Endodermal cell (in vitro differentiated cells): ENCODE measurements at places on chromosomes 11 and 22.
A peak's percentile ranks its signal among the peaks of the same experiment; 100 is the strongest.

DNA sequence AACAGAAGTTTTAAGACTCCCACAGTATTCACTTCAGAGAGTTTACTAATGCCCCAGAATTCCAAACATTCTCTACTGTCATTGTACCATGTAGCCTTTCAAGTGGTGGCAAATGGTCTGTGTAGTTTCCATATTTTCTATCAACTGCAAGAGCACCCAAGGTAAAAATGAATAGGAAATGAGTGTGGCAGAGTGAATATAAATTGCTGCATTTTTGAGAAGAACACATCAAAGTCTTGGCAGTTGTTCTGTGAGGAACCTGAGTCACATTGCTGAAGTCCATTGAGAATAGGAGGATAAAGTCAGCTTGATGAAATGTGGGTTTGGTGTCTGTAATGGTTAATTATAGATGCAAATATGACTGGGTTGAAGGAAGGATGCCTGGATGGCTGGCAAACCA, 193.6 kb downstream of the AASDHPPT start:
- no peak for DNase-seq

DNA sequence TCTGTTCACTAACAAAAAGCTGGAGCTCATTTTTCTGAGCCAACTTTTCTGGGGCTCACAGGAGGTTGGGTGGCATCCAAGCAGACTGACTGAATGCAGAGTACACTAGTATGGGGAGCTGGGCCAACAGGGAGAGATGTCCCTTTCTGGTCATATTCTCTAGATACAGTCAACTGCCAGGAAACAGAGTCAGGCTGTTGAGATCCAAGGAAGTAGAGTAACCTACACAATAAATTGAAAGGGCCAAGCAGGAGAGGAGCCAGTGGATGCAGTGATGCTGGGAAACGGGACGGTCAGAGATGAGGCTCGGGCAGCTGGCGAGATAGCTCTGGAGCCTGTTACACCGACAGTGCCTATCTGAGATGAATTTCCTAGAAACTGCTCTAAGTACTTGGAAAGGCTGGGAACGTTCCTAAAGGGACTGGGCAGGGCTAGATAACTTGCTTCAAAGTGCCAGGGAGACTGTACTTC, 71.1 kb downstream of the LARGE2 start:
- peak; percentile 54 for DNase-seq

DNA sequence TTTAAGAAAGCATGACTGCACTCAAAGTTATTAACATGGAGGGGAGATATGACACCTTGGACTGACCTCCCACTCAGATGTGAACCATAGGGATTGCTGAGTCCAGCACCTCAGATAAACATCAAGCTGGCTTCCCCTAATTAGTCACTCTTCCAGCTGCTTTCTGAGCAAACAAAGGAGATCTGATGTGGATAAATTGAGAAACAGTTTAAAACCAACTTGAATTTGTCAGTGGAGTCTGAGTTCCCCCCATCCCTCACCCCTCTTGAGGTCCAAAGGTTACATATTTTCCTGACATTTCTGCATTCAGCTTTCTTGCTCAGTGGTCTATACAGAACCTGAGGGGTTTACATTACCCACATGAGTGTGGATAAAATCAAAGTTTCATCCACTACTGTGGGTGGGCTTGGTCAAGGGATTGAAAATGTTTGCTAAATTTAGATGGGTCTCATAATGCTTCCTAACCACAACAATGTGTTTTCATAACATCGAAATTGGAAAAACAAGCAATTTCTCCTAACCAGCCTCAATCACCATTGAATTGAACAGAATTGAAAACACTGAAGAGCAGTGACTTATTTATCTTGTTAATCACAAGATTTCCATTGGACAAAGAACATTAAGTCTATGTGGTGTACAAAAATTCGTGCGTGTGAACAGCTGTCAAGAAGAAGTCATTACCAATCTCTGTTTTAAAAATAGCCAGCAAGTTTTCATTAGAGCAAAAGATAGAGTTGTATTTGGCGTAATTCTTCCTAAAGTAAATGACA, 292.3 kb downstream of the METTL15 start:
- no peak for DNase-seq

- no peak for DNase-seq
Measured at GRCh38 chr22:25388866-25389540, 169.6 kb downstream of the CRYBB2 start.

DNA sequence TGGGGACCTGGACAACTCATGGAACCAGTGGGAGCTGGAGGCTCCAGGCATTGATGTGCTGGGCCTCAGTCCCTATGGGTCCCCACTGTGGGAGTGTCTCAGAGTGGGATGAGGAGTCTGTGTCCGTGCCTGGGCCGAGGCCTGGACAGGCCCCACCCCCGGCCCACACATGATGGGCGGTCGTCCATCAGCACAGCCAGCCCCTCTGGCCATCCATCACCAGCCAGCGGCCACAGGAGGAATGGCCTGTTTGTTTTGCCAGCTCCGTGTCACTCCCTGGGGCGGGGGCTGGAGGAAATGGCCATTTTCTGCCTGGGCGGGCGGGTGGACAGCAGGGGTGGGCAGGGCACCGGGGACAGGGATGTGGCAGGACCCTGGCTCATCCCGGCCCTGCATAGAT, 13.0 kb upstream of the TBX1 start:
- DNase-seq = no peak

GRCh38 chr11:28735511-28735910, 627.3 kb downstream of the METTL15 start:
- DNase-seq = no peak

DNA sequence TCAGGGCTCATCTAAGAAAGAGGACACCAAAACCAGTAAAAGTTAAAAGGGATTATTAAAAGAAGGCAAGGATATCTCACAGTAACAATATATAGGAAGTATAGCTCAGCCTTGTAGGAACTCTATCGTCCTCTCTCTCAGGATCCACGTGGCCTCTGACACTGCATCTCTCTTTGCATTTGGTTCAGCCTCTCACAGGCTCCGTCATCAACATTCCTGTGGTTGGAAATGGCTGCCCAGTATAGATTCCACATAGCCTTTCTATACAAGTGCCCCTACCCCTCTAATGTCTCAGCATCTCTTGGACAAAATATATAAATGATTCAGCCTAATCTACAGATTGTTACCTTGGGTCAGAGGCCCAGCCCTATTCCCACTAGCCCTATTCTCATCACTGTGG, 101.3 kb upstream of the DBX1 start:
- no peak for DNase-seq

GRCh38 chr11:95835351-95835750, 45.1 kb downstream of the CEP57 start:
- no peak for DNase-seq

DNA sequence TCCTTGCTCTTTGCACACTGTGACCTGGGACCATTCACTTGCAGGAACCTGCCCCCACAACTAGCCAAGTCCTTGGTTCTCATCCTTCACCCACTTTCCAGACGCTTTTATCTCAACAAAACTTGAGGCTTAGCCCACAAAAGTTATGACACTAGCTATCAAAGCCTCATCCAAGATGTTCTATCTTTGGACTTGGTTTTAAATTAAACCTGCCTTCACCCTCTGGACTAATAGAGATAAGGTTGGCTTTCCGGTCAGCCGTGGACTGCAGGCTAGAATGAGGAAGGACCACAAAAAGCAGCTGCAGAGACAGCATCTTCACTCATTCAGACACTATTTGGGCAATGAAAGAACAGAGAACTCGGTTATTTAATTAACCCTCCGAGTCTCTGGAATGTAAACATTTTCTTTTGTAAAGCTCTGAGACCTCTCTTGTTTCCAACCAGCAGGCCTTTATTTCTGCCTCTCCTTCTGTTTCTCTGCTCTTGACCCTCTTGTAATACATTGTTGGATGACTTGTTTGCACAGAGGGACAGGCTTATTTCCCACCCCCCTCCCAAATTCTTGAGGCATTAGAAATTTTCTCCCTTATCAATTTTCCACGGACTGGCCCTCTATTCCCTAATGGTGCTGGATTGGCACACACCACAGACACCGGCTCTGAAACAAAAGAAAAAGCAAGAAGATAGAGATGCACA, 41.4 kb downstream of the ARL14EP start:
- no peak for DNase-seq

DNA sequence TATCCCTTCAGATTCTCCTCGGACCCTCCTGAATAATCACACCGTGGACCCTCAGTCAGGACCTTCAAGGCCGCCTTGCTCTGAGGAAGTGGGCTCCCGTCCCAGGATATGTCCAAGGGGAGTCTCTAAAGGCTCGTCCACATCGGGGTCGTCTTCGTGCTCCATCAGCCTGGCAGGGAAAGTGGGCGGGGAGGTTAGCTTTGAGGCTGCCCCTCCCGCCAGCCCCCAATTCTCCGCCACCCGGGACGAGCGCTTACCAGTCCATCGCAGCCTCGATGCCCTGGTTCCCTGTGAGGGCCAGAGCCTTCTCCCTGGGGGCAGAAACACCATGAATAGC, 472 bp downstream of the UBXN1 start:
- DNase-seq = no peak

GRCh38 chr22:24699876-24700275, 74.6 kb downstream of the PIWIL3 start:
- no peak for DNase-seq

DNA sequence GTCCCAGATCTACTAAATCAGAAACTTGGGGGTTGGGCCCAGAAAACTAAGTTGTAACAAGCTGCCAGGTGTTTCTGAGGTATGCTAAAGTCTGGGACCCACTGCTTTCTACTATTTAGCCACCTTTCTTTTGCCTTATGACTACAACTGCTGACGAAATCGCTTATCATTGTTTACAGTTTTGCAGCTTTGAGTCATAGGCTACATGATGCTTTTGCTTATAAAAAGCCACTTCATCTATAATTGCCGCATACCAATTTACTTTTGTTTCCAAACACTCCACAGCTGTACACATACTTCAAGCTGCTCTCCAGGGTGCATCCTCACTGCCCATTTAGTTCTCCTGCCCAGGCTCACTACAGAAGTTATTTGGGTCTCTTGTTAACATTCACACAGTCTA, 144.7 kb downstream of the ENTHD1 start:
- DNase-seq = no peak

DNA sequence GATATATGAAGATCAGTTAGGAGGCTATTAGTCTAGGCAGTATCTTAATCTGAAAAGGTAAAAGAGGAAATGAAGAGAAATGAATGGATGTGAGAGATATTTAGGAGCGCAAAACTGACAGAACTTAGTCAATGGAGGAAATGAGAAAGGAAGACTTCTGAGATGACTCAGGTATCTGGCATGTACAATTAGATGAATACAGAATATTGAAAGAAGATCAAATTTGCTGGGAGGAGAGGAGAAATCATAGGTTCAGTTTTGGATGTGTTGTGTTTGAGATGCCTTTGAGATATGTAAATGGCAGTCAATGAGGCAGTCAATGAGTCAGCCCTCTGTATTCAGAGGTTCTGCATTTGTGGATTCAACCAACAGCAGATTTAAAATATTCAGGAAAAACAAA, 42.9 kb upstream of the GAB2 start:
- no peak for DNase-seq
